Osteocyte (in vitro differentiated cells): ENCODE measurements at places on chromosomes 2 and 18.

DNA sequence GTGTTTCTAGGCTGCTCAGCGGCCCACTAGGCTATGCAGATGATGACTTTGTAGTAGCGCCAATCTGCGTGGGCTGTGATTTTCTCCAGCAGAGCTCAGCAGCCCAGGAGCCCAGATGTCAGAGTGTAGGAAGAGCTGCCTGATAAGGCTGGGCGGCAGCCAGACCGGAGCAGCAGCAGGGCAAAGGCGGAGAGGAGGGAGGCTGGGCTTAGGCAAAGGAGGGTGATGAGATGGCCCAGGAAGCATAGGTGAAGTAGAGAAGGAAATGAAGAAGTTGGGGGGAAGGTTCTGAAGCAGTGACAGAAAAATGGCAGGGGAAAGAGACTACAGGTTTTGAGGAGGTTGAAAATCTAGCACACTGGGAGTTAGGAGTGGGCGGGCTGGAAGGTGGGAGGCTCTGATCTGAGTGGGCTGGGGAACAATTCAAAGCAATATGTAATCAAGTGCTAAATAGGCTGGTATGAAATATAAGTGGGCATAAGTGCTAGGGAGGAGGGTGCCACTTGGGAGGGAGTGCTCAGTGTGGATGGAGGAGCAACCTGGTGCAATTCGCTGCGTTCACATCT is 50.6 kb upstream of the STPG4 start:
- DNase-seq, result peak; percentile 54

GRCh38 chr2:31168291-31168690 is 30.1 kb upstream of the GALNT14 start:
- DNase-seq, result peak; percentile 73

DNA sequence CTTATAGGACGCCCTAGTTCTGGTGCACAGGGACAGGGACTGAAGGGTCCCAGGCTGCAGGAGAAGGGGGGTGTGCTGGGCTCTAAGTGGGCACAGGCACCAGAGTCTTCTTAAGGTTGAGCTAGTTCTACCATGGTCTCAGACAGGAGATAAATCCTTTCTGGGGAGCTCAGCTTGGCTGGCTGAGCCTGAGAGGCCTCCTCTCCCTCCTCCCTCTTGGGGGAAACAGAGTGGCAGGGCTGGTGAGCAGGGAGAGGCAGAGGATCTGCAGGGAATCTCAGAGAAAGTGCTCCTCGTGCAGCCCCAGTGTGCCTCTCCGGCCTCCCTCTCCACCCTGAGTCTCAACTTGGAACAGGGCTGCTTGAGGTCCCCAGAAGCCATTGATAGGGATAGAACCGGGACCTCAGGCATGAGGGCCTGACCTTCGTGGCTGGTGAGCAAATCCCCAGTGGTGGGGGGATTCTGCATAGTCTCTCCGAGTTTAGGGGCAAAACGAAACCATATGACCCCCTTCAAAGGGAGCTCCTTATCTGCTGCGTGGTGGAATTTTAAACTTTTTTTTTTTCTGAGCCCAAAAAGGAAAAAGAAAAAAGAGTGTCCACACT is 2.0 kb downstream of the GDF7 start:
- no peak for DNase-seq

GRCh38 chr2:9914384-9915065 is 37.0 kb upstream of the GRHL1 start:
- DNase-seq, result no peak

- no peak for DNase-seq
Observed at GRCh38 chr2:17557596-17557995, 17.1 kb downstream of the VSNL1 start.

- no peak for DNase-seq
Observed at GRCh38 chr2:210611466-210611865, 55.1 kb downstream of the CPS1 start.

GRCh38 chr2:64988420-64989125 is 626 bp upstream of the SLC1A4 start:
- peak; percentile 95 for DNase-seq

- no peak for DNase-seq
Observed at GRCh38 chr2:37771600-37772088, 100.2 kb upstream of the CDC42EP3 start.

DNA sequence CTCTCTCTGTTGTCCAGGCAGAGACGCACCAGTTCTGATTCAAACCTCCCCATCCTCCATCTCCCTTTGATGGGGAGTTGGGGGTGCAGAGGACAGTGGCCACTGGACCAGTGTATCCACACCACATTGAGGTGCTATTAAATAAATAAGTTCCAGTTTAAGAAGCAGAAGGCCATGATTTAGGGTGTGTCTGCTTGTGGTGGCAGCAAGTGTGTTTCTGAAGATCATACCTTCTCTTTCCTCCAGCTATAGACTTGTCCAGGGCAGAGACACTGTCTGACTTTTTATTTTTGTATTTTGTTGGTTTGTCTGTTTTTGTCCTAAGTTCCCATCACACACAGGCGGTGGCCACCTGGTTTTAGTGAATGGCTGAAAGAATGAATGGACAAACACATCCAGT is 16.5 kb upstream of the INO80C start:
- DNase-seq, result peak; percentile 54
